ENCODE measurements at places on chromosomes 1 and 21.

- DNase-seq = no peak
These were observed 42.8 kb upstream of the USP24 start for GRCh38 chr1:55257958-55258357.

- DNase-seq = no peak
These were observed 40.9 kb downstream of the LGR6 start for GRCh38 chr1:202234331-202235002.

GRCh38 chr1:213973129-213973528, 14.6 kb upstream of the PROX1 start:
- DNase-seq = no peak

- DNase-seq = no peak
These were observed at the start of gene TRAF3IP3 for GRCh38 chr1:209755926-209756614. TRAF3IP3 (plus strand) TSS chr1:209756053; CDS start chr1:209760040, 3,987 bp downstream.

GRCh38 chr1:39717809-39718208, 20.9 kb upstream of the PPIE start:
- DNase-seq = no peak

DNA sequence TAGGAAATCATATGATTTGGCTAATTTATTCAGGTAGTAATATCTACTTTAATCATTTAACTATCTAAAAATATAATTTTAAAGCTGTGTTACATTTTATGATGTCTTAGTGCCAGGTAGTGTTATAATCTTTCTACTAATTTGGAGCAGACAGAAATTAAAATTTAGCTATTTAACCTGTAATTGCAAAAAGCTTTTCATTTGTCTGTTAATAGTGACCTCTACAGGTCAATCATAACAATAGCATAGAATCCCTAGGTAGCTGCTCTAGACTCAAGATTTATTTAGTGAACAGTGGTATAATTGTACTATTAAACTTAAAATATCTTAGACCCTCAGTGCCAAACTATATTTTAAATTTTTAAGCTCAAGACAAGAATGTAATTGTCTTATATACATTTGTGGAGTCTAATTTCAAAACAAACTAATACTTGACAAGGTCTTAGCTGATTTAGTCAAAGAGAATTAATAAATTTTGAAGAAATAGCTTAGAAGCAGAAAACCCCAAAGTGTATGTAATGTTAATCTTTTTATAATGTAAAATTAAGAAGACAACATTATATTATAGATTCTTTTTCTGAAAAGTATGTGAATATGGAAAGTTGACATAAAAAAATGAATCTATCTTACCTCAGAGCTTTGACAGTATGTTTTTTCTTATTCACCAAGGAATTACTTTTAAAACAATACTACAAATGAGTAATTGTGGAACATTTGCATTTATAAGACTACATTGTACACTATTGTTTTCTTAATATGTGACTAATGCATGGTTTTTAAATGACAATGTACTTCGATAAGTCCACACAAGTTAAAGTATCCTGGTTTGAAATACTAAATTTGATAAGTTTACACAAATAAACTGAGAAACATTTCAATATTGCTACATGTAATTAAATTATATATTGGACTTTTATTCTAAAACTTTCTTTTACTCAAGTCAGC, 64.1 kb upstream of the RNPC3 start:
- peak; percentile 32 for DNase-seq

- DNase-seq = peak; percentile 71
These were observed 111.9 kb downstream of the CAMTA1 start for GRCh38 chr1:6897138-6897537.

- DNase-seq = peak; percentile 59
These were observed at the start of gene CACNA1E for GRCh38 chr1:181483285-181484195. CACNA1E (plus strand) TSS chr1:181483517; CDS start chr1:181483745, 228 bp downstream.

- no peak for DNase-seq
These were observed 164.0 kb upstream of the UBE2U start for GRCh38 chr1:64039390-64039926.

- DNase-seq = no peak
These were observed 48.1 kb downstream of the PTPRU start for GRCh38 chr1:29284286-29284960.

DNA sequence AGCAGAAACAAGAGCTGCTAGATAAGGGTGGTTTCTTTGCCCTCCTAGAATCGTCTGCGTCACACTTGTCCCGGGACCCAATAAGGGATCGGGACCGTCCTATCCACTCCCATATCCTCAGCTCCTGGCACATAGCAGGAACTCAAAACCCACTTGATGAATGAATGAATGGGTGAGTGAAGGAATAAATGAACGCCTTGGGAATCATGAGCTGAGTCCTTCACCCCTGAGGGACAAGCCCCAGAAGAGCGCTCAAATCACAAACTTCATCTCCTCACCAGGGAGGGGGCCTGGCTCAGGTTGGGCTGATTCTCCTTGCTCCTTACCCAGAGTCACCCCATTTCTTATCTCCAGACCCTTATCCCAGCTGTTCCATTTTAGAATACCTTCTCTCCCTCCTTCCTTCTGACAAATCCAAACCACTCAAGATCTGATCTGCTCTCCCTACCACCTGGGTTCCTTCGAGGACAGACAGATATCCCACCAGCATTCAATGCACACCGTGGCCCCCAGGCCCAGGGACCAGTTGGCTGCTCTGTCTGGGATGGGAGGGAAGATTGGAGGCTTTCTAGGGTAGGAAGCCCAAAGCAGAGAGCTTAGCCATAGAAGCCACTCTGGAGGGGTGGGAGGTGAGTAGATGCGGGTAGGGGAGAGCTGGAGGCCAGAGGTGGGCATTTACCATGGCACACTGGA, 643 bp upstream of the MOB3C start:
- no peak for DNase-seq

DNA sequence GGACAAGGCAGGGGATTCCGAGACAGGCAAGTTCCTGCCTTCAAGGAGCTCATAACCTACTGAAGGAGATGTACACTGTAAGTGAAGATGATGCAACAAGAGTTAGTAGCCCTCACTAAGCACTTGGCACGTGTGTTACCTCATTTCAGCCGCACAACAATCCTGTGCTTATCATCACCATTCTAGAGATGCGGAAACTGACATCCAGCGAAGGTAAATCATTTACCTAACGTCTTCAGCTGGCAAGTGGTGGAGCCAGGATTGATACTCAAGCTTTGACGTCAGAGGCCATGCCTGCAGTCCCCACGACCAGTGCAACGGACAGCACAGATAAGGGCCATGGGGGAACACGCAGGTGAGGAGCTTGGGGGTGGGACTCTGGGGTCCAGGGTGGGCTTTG, 2.9 kb upstream of the UBXN10 start:
- DNase-seq = no peak

DNA sequence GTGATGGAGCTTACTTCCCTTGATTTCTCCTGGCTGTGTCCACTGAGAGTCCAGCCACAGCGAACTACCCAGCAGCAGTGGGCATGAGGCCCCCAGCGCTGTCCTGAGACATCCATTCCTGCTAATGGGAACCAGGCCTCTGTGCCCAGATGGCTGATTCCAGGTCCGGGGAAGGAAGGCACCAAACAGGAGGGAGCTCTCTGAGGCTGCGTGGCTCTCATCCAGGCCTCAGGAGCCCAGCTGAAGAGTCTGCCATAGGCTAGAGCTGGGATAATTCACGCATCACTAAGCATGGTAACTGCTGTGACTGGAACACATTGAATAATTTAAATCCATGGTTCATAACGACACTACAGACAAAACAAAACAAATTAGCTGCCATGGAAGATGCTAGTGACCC, 24.7 kb upstream of the LRRC47 start:
- DNase-seq = peak; percentile 84

GRCh38 chr1:212290608-212291007, 5.4 kb downstream of the PPP2R5A start:
- DNase-seq = no peak

DNA sequence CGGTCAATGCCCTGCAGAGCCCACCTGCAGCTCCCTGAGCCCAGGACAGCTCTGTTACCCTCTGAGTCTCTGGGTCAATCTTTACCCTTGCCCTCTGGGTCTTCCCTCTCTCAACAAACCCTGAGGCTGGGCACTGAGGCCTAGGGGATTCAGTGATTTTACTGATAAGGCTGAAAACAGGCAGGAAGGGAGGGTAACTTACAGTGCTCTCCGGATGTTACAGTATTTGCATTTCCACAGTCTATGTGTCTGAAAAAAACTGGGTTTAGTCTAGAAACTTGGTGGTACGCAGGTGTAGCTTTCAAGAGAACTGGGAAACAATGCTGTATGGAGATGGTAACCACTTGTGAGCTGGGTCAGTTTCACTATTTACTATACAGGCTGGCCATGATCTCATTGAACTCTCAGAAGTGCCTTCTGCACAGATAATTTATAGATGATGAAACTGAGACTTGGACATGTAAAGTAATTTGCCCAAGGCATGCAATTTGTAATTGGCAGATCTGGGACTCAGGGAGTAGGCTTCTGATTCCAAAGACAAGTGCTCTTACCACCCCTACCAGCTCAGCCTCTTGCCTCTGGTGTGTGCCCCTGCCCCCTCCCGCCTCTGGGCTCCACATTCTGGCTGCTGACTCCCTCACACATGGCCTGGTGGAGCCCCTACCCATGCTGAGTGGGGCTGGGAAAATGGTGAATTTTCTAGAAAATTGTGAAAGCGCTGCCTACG, 48.8 kb downstream of the TENT5C start:
- no peak for DNase-seq

DNA sequence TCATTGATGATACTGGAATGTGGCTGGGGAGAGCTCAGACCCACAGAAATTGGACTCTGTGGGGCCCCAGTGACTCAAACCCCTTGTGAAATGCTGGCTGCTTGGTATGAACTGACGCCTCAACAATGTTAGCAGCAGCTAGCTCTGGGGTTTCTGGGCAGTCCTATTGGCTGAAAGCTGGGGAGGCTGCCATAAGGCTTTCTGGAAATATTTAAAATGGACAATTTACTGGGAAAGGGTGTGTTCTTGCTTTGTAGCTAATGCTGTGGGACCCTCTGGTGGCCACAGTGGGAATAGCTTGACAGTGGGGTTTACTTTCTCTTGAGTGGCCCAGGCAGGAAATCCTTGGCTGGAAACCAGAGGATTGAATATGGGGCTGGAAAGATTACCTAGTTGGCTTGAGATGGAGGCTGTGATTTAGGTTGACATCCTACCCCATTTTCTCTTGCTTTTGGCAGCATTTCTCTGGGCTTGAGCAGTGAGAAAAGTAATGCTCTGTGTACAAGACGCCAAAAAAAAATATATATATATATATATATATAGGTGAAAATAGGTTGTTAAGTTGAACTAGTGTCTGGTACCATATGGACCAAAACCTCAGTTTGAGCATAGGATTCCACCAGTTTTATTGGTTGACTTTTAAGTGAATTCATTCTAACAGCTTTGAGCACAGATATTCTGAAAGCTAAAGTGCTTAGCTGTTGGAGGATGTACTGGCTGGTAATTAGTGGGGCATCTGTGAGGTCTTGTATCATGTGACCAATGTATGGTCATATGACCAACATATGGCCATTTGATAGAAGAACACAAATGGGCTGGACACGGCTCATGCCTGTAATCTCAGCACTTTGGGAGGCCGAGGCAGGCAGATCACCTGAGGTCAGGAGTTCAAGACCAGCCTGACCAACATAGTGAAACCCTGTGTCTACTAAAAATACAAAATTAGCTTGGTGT, 8.2 kb upstream of the S100A10 start:
- DNase-seq = peak; percentile 85

DNA sequence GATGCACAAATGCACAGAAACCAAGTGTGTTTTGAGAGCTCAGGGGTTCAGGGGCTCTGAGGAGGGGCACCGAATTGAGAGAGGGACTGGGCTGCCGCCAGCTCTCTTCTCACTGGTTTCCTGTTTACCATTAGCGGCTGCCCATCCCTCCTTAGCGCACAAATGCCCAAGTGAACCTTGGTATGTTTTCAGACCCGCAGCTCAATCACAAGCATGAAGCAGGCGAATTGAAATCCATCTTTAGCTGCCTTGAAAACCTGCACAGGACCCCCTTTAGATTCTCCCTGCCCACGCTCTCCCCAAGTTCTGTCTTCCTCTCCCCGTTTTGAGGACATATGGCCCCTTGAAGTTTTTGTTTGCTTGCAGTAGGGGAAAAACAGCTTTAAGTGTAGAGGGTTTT, 61.1 kb upstream of the ACOT11 start:
- DNase-seq = peak; percentile 30

DNA sequence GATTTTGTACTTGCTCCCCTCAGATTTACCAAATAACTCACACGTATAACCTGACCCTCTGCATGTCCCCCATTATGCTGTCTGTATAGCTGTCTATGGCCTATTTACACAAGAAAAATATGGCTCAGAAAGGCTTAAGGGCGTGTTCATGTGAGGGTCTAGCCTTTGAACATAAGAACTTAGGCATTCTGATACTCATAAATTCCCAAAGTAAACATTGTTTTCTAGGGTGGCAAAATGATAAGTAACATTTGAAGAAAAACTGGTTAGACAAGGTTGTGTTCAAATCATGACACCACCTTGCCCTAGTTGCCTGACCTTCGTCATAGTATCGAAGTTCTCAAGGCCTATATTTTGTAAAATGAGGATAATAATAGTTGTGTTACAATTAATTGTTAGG, 394.6 kb downstream of the LRRIQ3 start:
- no peak for DNase-seq

DNA sequence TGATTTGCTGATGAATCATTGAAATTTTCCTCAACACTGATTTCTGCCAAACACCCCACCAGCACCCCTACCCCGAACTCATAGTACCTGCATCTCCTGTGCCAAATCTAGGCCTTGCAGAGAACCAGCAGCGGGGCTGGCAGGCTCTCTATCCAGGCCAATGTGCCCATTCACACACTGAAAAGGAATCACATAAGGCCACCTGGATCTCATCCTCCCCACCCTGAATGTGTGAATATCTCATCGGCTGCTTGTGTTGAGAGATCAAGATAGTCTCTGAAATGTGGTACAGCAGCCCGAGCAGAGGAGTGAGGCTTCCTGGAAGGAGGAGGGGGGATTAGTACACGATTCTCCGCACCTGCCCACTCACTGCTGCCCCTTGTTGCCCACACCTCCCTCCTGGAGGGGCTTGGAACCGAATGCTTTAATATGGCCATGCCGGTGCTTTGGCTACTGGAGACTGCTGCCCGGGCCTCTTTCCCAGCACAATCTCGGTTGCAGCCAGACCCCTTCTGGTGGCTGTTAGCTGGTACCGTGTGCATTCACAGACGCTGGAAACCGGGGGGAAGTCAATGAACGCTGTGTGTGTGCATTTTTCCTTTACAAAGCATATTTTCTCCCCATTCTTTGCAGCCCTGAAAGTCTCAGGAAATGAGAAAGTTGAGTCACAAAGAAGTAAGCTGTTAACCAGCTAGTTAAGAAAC, 619.5 kb downstream of the MATN1 start:
- peak; percentile 48 for DNase-seq

DNA sequence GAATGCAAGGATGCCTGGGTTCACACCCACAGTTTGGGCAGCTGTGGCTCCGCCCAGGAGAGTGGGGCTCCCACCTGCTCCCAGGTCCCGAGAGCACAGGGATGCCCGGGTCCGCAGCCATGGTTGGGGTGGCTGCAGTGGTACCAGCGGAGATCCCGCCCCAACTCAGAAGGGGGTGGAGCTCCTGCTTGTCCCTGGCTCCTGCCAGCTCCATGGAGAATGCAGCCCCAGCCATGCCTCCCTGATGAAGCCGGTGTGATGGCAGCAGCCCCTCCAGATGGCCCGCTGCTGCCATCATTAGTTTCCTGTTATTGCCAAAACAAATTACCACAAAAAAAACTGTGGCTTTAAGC, 113.1 kb upstream of the RUNX3 start:
- no peak for DNase-seq
